ENCODE measurements at places on chromosomes 12 and 14.

- no peak for DNase-seq
These were observed 11.9 kb upstream of the CIPC start for GRCh38 chr14:77086017-77086727.

DNA sequence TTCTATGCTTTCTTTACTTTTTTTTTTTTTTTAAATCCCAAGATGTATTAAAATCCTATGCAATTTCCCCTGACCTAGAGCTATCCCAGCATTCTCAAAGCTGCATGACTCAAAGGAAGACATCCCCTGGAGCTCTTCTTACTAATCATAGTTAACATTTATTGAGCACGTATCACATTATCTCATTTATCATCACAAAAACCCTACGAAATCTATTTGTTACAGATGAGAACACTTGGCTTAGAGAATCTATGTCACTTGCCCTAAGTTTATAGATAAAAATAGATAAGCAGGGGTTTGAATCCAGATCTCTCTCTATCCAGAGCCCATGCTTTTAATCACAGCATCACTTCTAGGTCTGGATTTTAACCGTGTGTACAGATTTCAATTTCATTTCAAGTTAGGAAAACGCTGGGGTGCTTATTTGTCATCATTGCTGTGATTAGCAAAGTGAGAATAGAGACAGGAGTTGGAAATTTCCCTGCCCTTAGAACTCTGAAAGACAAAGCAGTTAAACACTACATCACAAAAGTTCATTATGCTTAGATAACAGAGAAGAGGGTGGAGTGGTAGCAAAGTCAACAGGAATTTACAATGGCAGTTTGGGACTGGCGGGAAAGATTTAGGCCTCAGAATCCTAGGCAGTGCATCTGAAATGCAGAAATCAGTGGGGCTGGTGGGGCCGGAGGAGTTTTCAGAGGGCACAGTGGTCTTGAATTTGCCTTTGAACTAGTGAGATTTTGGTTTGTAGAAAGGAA lies 177.7 kb upstream of the FRMD6 start:
- no peak for DNase-seq

- no peak for DNase-seq
These were observed 53.6 kb downstream of the SUSD6 start for GRCh38 chr14:69664865-69665526.

- peak; percentile 38 for DNase-seq
These were observed 54.9 kb upstream of the GPR68 start for GRCh38 chr14:91299121-91300115.

GRCh38 chr12:33330940-33331339 lies 108.7 kb downstream of the SYT10 start:
- no peak for DNase-seq

- no peak for DNase-seq
These were observed 140.1 kb upstream of the CPSF6 start for GRCh38 chr12:69099201-69099837.

- no peak for DNase-seq
These were observed 56.1 kb upstream of the YARS2 start for GRCh38 chr12:32811686-32812392.

DNA sequence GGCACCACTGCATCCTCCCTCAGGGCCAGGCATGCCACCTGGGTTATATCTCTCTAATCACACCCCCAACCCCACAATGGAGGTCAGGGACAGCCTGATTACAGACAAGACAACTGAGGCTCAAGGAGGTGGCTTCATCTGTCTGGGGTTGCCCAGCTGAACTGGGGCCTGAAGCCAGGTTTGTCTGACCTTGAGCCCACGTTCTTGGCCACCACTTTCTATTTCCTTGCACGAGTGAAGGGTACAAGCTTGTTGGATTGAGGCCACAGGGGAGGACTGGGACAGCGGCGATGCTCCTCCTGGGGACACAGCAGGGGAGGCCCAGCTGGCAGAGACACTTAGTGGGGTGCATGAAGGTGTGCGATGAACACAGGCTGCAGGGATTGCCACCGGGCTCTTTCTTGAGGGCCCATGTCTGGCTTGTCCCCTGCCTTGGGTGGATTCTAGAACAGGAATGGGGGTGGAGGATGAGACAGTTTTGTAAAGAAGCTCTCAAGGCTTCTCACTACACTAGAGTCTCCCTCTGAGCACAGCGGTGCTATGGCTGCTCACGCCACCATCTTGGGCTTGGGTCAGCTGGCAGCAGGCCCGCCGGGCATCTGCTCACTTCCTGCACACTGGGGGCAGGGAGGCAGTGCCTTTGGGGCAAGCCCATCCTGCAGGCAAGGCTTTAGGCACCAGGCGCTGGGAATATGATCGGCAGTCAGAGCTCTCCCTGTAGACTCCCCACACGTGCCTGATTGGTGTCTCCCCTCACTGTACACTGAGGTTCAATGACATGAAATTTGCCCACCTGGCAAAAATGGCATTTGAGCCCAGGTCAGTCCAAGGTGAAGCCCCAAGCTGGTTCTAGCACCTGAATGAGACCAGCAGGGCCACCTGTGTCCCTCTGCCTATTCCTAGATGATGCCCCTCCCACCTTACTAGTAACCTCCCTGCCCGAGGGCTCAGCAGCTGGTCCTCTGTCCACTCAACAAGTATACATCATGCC lies 16.0 kb downstream of the RITA1 start:
- no peak for DNase-seq

DNA sequence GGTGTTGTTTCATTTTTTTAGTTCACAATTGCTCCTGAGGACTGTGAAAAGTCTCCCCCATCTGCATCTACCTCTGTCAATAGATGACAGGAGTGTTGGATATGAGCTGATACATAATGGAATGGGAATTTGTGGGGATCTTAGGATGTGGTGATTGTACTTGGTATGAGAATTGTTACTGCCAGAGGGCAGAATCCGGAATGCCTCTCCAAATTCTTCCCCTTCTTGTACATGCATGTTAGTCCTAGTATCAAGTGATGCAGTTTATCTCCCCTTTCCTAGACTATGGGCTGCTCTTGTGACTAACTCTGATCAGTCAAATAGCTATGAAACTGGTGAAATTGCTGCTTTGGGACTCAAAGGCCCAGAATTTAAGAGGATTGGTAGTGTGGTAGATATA lies 24.8 kb upstream of the NOVA1 start:
- no peak for DNase-seq

DNA sequence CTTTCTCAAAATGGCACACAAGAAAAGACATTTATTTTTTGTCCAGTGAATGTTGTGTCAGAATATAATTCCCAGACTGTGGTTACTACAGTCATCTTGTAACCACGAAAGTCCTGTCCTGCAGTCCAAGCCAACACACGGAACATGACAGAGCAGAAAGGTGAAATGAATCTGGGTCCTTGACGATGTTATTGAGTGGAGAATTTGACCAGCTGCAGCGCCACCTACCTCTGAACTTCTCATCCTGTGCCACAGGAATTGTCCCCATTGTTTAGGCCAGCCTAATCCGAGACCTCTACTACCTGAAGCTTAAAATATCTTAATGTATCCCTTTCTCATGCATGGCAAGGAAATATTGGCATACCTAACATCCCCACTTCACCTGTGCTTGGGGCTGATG lies 64.1 kb upstream of the OTX2 start:
- DNase-seq: peak; percentile 3

DNA sequence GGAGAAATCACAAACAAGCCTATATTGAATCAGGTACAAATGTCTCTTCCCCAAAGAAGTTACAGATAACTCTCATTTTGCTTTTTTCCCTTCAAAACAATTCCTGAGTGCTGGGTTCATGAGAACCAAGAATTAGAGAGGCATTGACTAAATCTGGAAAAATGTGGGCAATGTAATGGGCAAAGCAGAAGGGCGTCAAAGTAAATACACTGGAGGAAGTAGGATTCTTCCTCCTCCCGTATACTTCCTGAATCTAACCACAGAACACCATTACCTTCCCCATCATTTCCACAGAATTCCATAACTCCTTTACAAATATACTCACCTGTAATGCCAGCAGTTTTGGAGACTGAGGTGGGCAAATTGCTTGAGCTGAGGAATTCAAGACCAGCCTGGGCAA lies 3.0 kb upstream of the RBMS2 start:
- no peak for DNase-seq

DNA sequence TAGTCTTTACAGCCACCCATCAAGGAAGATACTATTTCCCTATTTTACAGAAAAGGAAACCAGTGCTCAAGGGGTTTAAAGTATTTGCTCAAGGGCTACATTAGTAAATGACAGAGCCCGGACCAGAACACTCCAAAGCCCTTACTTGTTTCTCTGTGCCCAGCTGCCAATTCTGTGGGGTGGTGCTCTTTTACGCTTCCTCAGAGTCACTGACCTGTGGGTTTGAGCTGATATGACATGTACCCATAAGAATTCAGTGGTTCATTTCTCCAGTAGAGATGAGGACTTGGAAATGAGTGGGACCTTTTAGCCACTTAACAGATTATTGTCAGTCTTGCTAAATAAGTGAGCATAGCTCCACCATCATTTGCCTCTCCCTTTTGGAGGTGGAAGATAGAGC lies 37.4 kb upstream of the NKX2-8 start:
- no peak for DNase-seq

DNA sequence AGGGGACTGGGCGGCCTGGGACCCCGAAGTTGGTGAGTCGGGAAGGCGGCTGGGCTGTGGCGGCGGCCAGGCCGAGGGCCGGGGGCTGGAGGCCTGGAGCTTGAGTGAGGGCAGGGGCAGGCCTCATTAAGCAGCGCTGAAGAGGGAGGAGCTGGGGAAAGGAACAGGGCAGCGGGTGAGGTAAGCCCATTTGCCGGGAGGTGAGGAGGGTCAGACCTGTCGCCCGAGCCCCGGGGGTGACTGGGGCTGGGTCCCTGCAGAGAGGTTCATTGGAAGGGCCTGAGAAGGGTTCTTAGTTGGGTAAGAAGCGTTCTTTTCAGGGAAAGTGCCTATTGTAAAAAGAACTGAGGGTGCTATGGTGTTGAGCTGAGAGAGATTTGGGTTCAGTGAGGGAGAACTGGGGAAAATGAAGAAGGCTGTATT lies 441 bp downstream of the RAB5B start:
- DNase-seq: peak; percentile 39

GRCh38 chr14:99287269-99287942 lies 15.4 kb upstream of the BCL11B start:
- DNase-seq: no peak

GRCh38 chr12:67633024-67633610 lies 15.4 kb upstream of the DYRK2 start:
- DNase-seq: no peak

DNA sequence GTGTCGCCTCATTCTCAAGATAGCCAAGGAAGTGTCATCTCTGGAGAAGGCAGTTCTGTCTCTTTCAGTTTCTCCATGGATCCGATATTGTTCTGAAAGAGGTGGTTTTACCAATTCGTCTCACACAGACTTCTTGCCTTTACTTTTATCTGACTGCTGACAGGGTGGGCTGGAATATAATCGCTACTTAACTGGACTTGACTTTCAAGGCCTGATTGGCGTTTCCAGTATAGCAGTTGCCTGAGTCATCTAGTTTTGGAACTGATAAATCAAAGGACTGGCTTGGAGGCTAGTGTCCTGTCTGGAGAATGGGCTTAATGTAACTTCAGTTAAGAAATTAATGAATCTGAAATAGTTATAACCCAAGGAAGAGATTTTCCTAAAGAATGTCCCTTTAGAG lies 21.6 kb downstream of the PRKCH start:
- no peak for DNase-seq

- DNase-seq: no peak
These were observed 51.4 kb upstream of the OR9K2 start for GRCh38 chr12:55074806-55075205.

DNA sequence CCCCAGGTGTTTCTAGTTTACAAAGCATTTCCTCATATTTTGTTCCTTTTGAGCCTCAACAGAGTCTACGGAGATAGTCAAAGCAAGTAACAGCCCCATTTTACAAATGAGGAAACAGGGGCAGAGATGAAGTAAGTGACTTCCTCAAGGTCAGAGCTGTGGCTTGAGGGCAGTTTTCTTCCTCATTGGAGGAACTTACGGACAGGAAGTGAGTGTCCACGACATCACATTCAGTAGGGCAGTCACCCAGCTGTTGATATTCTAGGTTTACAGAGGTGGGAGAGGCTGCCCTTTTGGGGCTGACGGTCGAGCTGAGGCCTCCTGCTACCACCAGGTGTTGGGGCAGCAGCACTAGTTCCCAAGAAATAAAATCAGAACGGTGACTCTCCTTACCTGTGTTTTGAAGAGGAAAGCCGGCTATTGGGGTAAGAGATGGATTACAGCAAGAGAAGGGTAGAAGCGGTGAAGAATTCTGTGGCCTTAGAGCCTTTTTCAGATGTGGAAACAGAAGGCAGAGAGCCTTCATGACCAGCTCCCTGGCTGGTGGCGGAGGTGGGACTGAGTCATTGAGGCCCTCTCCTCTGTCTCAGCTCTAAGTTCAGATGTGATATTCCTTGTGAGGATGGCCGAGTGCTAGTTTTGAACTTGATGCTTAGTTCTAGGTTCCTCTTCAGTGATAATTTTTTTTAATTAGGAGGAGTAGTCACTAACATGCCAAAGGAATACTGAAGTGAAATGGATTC lies 41.7 kb downstream of the SUSD6 start:
- no peak for DNase-seq

- no peak for DNase-seq
These were observed 13.9 kb upstream of the NUDT4 start for GRCh38 chr12:93363841-93364297.

DNA sequence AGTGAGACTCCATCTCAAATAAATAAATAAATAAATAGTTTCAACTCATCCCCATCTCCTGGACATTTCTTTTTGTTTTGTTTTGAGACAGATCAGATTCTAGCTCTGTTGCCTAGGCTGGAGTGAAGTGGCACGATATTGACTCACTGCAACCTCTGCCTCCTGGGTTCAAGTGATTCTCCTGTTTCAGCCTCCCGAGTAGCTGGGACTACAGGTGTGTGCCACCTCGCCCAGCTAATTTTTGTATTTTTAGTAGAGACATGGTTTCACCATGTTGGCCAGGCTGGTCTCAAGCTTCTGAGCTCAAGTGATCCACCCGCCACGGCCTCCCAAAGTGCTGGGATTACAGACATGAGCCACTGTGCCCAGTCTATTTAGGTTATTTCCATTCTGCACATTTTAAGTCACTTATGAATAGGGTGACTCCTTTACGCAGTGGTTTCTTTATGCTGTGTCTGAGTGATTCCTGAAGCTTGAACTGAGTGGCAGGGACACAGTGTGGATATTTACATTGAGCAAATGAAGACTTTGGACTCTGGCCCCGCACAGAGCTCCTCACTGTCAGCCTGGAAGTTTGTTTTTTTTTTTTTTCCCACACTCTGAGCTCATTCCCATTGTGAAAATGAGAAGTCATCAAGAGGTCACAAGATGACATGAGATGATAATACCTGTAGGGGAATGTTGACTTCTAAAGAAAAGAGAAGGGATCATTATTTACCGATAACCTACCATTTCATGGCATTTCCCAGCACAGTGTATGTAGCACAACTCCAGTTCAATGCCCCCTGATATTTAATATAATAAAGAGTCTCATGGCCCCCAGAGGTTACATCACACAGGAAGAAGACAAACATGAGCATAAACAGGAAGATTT lies 72.6 kb downstream of the TBX3 start:
- DNase-seq: no peak

DNA sequence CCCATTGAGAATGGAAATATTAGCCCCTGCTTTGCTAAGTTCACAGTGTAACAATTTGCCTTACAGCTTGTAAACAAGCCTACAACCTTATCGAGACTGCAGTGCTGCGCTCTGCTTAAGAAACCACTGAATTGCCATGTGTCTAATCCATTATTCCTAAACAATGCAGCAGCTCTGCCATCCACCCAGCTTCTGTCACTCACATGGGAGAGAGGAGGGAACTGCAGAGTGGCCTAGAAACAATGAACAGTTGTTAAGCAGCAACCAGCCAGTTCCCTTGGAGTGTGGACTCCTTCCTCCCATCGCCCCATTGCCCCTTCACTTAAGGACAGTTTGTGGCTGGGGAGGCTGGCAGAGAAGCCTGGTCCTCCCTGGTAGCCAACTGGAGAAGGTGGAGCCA lies 42.9 kb downstream of the TESPA1 start:
- no peak for DNase-seq

- DNase-seq: peak; percentile 26
These were observed 107.3 kb downstream of the CRADD start for GRCh38 chr12:93784339-93785086.

All from stimulated activated CD4-positive, alpha-beta T cell treated with anti-CD3 and anti-CD28 coated beads, Interleukin-2, amount 100 ng/mL, for 24 hours (primary cell).